ENCODE measurements at places on chromosomes 16 and 17.

DNA sequence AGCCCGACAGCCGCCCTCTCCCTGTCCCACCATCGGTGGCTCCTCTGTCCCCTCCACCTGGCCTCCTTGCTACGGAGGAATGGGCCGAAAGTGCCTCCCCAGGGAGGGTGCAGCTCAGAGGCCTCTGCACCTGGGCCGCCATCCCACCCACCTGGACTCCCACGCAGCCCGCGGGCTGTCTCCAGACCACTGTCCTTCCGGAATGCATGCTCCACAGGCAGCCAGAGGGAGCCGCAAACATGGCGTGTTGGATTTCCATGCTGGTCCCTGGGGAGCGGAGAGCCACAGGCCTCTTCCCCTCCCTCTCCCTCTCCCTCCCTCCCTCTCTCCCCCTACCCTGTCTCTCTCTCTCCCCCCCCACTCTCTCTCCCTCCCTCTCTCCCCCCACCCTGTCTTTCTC is 3.0 kb downstream of the SSTR5 start:
- DNase-seq = no peak

DNA sequence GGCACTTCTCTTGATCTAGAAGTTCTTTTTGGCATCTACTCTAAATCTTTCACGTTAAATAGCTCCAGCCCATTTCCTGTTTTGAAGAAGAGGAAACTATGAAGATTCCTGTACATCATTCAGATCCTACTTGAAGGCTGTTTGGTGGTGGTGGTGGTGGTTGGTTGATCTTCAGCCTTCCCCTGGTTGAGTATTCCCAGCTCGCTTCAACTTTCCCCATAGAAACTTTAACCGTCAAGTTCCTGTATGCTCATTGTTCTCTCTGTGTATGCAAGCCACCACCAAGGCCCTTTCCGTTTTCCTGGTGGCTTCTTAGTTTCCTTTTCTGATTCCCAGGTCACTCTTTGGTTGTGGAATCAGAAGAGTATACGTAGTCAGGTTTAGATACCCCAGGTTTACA is 3.3 kb downstream of the LRRC46 start:
- DNase-seq = no peak

GRCh38 chr16:23175651-23176050 is 6.9 kb upstream of the SCNN1G start:
- DNase-seq = no peak

DNA sequence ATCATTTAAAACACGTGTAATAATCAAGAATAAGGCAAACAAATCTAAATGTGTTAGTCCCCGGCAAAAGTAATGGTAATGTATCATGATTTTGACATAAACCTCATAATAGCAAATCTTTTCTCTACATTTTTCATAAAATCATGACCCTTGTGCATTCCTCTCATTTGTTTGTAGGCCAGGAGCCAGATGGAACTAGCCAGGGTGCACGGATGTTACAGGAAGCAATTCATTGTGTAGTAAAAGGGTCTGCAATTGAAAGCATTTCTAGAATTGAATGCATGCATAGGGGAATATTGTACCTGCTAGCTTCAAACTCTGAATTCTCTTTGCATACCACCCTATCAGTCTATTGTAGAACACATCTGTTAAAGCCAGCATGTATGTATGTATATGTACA is 66.6 kb downstream of the CNTNAP4 start:
- no peak for DNase-seq

- no peak for DNase-seq
Measured at GRCh38 chr17:46869975-46870803, 18.8 kb downstream of the WNT9B start.

- no peak for DNase-seq
Measured at GRCh38 chr16:424033-424622, 1.3 kb upstream of the RAB11FIP3 start.
